ENCODE measurements at places on chromosomes 5 and 9.

- no peaks in the 10 kb centered on the region for H3K4me1 ChIP-seq
- no peak for DNase-seq
- no peaks in the 10 kb centered on the region for H3K27me3 ChIP-seq
- no peaks in the 10 kb centered on the region for H3K36me3 ChIP-seq
- no peak overlapping the region for H3K27ac ChIP-seq
- H3K4me3 ChIP-seq, result no peak overlapping the region
These were observed 25.5 kb downstream of the OR2V1 start for GRCh38 chr5:181105391-181106025.

GRCh38 chr5:40879163-40879942 lies 29.9 kb upstream of the C7 start:
- no peaks in the 10 kb centered on the region for H3K27me3 ChIP-seq
- no peak for DNase-seq
- no peaks in the 10 kb centered on the region for H3K4me1 ChIP-seq
- no peaks in the 10 kb centered on the region for H3K36me3 ChIP-seq

DNA sequence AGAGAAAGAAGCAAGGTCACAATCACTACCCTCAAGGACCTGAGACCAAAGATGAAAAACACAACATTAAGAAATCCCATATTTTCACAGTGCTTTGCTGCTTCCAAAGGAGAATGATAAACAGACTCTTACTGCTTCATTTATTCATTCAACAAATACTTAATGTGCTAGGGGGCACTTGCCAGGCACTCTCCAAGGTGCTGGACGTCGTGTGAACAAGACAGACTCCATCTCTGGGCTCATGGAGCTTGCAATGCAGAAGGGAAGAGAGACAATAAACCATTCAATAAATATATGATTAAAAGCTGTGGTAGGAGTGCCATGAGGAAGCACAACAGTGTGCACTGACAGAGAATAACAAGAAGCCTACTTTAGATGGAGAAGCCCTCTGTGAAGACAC lies 327.7 kb downstream of the CDK5RAP2 start:
- H3K4me1 ChIP-seq, result no peaks in the 10 kb centered on the region
- H3K27ac ChIP-seq, result no peak overlapping the region
- no peaks in the 10 kb centered on the region for H3K36me3 ChIP-seq
- H3K4me3 ChIP-seq, result no peak overlapping the region
- DNase-seq, result no peak

GRCh38 chr9:33748633-33749304 lies 46.6 kb upstream of the PRSS3 start:
- H3K27ac ChIP-seq, result no peak overlapping the region
- H3K27me3 ChIP-seq, result peaks cover 27% of the 10 kb centered on the region
- H3K4me3 ChIP-seq, result no peak overlapping the region
- H3K4me1 ChIP-seq, result no peaks in the 10 kb centered on the region

DNA sequence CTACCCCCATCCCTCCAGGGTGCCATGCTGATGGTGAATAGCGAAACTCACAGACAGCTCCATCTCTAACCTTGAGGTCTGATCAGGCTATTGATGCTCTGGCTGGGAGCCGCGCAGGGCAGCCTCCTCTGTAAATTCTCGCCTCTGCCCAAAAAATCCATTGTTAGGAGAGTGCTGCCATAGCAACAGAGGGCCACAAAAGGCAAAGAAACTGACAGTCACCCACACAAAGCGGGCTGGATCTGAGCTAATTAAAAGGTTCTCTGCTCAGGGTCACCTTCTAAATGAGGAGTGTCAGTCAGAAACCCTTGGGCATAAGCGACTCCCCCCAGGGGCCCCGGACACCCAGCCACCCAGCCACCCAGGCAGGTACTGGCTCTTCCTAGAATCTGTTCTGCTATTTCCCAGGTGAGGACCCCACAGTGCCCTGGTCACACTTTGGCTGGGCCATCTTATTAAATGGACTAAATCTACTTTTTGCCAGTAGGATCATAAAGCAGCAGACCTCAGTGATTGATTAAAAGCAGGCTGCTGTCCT lies 126.7 kb downstream of the MED10 start:
- no peaks in the 10 kb centered on the region for H3K27me3 ChIP-seq
- no peak overlapping the region for H3K27ac ChIP-seq
- no peak overlapping the region for H3K4me3 ChIP-seq
